Stimulated activated CD4-positive, alpha-beta T cell treated with anti-CD3 and anti-CD28 coated beads, TNF-alpha, amount 100 ng/mL, for 48 hours (primary cell): ENCODE measurements at places on chromosomes 2 and 18.

DNA sequence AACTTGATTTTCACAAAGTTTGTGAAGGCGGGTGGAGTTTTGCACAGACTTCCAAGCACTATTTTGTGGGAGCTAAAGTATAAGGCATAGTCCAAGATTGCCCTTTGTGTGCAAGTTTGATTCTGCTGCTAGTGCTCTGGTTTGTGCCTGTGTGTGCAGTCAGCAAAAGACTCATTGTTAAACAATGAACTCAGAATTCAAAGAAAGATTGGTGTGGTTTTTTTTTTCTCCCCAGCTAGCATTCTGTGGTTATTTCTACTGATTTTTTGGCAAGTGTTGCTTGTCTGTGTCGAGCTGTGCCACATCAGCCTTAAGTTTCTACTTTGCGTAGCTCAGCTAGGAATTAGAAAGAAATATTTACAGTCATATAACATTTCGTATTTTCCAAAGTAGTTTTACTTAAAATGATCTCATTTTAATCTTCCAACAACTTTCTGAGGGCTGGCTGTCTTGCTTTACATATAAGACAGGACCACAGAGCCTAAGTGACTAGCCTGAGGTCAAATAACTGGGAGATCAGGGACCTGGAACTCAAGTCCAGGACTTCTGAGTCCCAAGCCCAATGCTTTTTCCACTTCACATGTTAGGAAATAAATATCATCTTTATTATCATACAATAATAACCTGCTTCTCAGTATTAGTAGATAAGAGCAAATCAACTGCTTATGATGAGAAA, 69.8 kb downstream of the BABAM2 start:
- no peak for DNase-seq

DNA sequence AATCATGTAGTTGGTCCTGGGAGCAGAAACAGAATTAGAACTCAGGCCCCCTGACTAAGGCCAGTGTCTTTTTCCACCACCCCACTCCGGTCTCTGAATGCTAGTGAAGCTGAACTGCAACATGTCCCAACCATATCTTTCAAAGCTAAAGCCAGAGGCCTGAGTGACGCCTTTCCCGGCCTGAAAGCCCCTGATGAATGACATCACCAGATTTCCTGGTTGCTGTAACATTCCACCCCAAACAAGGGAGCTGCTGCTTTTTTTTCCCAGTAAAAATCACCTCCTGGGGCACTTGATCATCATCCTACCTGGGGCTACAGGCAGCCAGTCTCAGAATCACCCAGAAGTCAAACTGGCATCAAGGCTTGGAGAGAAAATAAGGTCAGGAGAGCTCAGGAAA, 162.7 kb downstream of the ARL4C start:
- DNase-seq: no peak

- no peak for DNase-seq
These were observed 448.9 kb upstream of the ETAA1 start for GRCh38 chr2:66948234-66948633.

DNA sequence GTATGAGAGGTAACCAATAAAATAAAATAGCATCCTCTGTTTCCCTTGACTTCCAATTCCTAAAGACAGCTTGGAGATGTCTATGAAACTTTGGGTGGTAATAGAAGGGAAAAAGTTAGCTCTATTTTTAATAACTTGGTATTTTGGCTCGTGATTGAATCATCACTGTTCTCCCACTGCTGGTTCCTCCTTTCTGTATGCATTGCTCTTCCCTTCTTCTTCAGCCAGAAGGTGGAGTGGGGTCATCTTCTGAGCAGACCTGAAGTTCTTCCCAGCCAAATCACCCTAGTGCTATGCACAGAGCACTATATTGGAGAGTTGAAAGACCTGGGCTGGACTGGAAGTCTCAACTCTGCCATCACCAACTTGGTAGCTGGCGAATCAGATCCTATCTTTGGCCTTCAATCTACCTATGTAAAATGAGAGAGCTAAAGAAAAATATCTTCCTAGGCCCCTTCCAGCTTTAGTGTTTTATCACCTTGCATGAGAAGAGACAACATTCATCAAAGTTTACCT, 54.1 kb downstream of the CPO start:
- DNase-seq: no peak

DNA sequence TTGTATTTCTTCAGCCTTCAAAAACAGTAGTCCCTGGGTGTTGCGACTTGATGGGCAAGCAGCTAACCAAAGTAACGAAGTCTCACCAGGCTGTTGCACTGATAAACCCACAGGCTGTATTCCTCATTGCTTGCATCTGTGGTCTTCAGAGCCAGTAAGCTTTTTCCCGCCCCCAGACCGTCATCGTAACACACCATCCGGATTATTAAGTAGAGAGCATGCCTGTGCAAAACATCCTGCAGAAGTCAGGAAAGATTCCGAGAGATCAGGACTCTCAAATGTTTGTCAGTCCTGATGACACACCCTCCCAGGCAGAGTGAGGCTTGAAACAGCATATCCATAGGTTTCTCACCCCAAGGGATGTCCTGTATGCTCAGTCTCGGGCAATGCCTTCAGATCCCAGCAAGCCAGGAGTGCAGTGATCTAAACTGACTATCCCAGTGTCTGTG, 15.9 kb downstream of the ITGB1BP1 start:
- DNase-seq: no peak

DNA sequence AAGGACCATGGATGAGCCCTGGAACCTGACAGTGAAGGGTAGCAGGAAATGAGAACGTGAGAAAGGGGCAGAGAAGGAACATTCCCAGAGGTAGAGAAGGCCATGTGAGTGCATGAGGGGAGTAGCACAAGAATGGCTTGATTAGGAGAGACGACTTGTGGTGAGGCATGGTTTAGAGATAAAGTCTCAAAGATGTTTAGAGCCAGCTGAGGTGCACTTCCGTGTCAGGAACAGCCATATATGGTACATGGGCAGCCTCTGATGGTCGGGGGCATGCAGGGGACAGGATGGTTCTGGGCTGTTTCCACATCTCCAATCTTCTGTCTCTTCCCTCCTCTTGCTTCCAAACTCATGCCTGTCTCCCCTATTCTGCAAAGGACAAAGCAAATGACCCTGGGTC, 28.8 kb upstream of the EFEMP1 start:
- no peak for DNase-seq

GRCh38 chr18:24731981-24732380, 271.5 kb downstream of the HRH4 start:
- no peak for DNase-seq
